DMS79 treated with DMSO at 0.1 percent for 48 hours (cell line): ENCODE measurements at places on chromosomes 2 and 18.

GRCh38 chr2:237492137-237492890 lies 5.3 kb downstream of the MLPH start:
- DNase-seq = no peak

GRCh38 chr18:45337477-45337876 lies 277.8 kb upstream of the SLC14A2 start:
- no peak for DNase-seq

DNA sequence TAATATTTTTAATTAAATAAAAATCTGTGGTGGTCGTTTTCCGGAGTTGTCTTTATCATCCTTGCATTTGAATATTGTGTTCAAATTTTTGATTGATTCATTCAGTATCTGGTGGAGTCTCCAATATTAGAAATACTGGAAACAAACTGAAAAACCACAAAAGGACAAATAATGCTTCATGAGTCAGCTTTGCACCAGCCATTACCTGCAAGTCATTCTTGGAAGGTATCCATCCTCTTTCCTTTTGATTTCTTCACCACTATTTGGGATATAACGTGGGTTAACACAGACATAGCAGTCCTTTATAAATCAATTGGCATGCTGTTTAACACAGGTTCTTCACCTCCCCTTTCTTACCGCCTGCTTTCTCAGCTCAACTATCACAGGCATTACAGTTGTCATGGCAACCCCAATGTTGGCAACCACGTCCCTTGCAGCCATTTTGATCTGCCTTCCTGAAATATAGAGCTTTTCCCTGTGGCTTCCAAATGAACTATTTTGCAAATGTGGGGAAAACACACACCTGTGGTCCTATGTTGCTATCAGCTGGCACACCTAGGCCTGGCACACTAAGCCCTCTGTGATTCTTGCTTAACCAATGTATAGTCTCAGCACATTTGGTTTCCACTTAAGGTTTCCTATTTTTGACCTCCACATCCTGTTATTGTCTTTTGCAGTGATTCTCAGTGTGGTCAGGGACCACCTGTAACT lies 6.5 kb downstream of the CTLA4 start:
- peak; percentile 13 for DNase-seq

GRCh38 chr2:170739507-170740046 lies 24.4 kb downstream of the SP5 start:
- no peak for DNase-seq

- no peak for DNase-seq
Observed at GRCh38 chr2:76895469-76895868, 626.7 kb downstream of the LRRTM4 start.

GRCh38 chr2:45000341-45000901 lies 8.8 kb downstream of the SIX2 start:
- DNase-seq = no peak

DNA sequence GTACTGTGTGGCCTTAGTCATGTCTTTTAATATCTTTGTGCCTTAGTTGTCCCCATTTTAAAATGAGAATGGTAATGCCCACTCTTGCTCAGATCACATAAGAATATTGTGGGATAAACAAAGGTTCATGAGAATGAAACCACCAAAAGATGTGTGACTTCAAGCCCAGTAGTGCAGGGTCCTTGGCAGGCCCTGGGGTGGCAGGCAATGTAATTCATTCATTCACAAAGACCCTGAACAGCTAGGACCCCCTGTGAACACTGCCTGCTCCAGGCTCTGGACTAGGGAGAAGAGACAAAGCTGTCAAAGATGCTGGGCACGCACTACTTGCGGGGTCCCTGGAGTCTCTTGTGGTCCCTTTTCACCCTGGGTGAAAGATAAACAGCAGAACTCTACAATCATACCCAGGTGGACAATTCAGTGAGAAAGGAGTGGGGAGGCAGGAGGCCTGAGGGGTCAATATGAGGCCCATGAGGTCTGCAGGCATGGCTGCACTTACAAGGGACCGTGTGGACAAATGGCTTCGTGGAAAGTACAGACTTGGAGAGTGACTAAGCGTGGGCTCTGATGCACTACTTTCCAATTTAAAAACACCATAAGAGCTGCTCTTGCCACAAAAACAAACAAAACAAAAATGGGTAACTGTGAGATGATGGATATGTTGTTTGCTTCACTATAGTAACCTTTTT lies 136.1 kb downstream of the SMAD7 start:
- no peak for DNase-seq

GRCh38 chr18:59674186-59674902 lies 22.9 kb downstream of the CCBE1 start:
- DNase-seq = no peak

- DNase-seq = no peak
Observed at GRCh38 chr2:235770909-235771820, 277.3 kb downstream of the AGAP1 start.

- DNase-seq = no peak
Observed at GRCh38 chr2:127541809-127542208, 6.3 kb downstream of the MYO7B start.

DNA sequence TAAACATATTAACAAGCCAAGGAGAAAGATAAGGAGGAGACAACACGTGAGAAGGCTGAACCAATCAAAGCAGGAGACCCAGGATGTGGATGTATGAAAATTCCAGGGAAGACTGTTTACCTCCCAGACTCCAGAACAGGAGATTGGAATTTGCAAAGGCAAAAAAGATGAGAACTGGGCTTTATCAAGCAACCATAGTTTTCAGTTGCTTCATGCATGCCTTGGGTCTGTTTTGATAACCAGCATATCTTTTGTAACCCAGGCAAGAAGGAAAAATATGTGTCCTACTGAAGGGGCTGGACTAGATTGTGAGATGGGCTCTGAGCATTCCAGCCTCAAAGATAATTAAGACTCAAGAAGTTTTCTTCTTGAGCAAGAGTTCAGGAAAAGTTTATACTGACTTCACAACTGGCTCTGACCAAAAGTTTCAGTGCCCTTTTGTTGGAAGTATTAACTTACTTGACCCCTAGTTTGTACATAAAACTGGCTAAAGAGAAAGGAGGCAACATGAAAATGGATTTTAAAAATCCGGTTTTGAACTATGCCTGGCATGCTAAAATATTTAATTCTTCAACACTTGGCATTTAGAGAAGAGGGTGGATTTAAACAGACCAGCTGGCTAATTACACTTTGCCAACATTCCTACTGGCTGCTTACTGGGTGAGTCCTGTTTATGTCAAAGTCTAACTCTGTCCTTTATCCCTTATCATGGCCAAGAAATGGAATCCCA lies 79.3 kb upstream of the CD28 start:
- DNase-seq = no peak

DNA sequence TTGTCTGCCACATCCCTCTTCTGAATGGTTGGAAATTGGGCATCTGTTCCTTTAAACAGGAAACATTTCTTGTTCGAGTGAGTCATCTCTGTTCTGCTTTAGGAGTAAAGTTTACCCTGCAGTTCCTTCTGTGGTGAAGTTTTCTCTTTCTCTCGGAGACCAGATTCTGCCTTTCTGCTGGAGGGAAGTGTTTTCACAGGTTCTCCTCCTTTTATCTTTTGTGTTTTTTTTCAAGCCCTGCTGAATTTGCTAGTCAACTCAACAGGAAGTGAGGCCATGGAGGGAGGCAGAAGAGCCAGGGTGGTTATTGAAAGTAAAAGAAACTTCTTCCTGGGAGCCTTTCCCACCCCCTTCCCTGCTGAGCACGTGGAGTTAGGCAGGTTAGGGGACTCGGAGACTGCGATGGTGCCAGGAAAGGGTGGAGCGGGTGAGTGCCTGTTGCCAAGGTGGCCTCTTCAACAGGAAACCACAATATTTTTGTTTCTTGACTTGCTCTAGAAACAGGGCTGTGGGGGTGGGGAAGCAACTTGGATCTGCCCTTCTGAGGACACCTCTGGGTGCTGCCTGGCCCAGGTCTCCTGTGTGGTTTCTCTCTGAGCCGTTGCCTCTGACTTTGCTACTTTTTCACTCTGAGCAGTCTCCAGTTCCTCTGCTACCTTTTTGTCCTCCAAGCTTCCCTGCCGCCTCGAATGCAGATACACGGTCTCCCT lies 2.2 kb upstream of the CASP8 start:
- DNase-seq = peak; percentile 60

- peak; percentile 22 for DNase-seq
Observed at GRCh38 chr2:234496835-234497593, at the start of gene ARL4C. Gene ARL4C (minus strand): TSS chr2:234497081. CDS start chr2:234496586, 495 bp downstream.

- no peak for DNase-seq
Observed at GRCh38 chr2:86414996-86415395, 26.2 kb upstream of the KDM3A start.

DNA sequence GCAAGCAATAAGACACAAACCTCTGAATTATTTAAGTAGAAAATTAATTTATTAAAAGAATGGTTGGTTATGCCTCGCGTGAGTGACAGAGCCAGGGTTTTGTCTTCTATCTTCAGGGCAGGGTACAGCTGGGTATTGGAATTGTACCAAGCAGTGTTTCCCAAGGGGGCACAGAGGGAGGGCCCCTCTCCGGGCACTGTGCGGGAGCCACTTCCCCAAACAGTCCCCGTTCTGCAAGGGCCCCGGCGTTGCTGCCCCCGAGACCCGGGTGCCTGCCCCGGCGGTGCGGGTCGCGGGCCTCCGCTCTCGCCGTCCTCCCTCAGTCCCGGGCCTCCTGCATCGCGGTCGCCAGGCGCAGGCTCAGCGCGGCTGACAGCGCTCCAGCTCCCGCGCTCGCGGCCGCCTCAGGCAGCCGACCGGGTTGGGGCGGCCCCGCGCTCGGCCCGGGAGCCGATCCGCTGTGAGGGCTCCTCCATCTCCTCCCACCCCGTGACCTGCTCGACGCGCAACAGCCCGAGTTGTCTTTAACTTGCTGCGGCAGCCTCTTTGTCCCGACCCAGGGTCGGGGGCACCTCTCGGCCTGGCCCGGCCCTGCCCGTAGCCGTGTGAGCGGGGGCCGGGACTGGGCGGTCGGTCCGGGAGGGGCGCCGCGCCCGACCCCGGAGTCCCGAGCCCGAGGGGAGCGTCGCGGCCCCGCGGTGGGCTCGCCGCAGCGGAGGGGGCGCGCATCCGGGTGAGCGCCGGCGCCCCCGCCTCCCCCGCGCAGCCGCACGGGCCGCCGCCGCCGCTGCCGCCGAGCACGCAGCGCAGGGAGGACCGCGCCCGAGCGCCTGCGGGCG lies 620 bp upstream of the GALNT1 start:
- DNase-seq = peak; percentile 34

DNA sequence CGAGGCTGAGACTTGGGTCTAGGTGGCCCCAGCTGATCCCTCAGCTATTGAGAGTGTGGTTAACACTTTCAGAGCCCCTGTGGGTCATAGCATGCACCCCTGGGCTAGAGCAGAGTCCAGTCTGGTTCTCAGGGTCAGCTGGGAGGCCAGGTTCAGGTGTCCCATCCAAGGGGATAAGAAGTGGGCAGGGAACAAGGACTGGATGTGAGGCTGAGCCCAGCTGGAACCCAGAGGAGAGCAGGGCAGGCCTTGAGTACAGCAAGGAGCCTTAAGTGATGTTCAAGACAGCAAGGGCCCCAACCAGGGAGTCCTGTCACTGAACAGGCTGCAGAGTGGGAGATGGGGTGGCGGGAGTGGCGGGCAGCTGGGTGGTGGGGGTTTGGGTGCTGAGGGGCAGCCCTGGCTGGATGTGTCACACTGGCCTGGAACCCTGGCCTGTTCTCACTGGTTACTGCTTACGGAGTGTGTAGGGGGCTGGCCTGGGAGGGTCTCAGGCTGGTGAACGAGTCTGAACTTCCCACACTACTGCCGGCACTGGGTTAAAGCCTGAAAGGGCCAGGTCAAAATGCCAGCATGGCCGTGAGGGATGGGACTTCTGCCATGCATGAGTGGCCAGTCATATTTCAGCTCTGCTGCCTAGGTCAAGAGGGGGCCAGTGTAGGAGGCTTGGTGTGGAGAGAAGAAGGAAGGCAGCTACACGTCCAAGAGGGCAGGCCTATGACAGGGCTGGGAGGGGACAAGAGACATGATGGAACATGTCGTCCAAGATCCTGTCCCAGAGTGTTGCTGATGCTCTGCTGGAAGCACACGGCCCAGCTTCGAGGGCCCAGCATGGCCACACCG lies 13.6 kb downstream of the TMEM185B start:
- DNase-seq = no peak

DNA sequence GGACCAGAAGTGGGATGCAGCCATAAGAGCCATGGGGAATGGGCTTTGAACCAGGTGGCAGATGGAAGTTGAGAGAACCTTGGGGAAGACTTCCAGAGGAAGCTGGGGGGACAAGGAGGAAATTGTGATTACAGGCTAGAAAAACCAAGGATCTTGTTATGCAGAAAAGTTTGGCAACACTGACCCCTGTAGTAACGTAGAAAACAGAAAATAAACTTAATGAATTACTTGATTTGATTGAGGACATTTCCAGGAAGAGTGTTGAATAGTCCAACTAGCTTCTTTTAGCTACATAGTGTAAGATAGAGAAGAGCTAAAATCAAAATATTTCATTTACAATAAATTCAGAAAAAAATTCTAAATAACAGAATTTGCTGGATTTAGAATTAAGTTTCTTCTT lies 91.9 kb upstream of the GPC1 start:
- DNase-seq = no peak

GRCh38 chr2:70671092-70671675 lies 96.8 kb downstream of the ADD2 start:
- no peak for DNase-seq

GRCh38 chr2:88832311-88832991 lies 141.0 kb downstream of the RPIA start:
- DNase-seq = no peak

DNA sequence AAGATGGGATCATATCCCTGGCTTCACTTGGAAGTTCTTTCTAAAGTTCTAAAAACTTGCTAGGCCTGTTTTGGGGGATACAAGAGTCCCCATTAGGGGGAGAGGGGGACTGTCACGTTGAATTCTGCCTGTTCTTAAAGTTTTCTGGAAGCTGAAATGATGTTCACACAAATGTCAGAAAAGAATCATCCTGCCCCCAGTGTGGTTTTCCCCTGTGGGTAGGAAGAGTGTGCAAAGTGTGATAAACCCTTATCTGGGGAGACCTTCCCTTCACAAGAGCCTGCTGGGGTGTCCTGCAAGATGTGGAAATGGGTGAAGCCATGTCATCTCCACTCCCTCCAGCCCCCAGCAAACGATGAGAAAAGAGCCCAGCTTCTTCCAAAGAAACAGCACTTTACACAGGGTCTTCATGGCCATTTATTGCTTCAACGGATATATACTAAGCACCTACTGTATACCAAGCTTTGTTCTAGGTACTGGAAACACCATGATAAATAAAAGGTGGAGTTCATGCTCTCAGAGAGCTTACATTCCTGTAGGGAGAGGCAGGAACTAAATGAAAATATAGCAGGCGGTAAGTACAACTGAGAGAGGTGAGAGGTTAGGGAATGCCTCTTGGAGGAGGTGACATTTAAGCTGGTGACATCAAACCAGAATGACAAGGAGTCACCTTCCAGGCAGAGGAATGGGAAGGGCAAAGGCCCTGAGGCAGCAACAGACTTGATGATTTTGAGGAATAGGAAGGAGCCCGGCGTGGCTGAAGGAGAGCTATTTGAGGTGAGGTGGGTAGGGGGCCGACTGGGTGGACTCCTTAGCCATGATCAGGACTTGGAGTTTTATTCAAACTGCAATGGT lies 1.6 kb downstream of the MFSD2B start:
- DNase-seq = no peak

DNA sequence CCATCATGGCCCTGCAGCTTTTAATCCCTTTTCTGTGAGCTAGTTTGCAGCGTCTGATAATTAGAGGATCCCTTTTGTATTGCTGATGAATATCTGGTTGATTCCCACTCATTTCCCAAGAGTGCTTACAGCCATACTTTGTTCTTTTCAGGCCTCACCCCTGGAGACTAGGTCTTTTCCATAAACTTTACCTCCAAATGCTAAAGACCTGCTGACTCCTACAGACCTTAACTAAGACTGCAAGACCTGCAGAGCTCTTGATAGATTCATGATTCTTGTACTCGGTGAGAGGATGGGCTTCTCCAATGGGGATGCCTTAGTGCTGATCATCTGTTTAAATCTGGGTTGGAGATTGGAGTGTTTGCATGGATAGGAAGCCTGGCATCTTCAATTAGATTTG lies 33.1 kb upstream of the DYNAP start:
- no peak for DNase-seq
